Muscle of leg (tissue), 16 donors: ENCODE measurements at places on chromosomes 3 and 15. TPM values are rescaled to one million over a fixed set of nuclear protein-coding genes. Genes with fewer than 3 reads are reported as not detected.

The PLXNA1 gene
- total RNA-seq: 22.6 TPM

DNA sequence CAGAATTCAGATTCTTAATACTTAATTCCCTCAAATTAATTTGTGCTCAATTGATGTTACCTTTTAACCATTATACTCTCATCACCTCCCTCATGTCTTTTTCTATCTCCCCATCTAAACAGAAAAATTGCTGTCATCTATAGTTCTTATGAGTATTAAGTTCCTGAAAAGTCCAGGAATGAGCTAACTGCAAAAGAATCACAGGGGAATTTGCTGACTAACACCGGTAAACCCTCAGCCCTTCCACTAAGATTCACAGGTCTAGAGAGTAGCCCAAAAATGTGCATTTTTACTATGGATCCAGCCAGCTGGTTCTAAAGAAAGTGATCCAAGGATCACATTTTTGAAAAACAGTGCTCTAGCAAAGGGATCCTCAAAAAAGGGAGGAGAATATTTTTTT, 67.0 kb downstream of the SETD2 start:
- DNase-seq: no peak

DNA sequence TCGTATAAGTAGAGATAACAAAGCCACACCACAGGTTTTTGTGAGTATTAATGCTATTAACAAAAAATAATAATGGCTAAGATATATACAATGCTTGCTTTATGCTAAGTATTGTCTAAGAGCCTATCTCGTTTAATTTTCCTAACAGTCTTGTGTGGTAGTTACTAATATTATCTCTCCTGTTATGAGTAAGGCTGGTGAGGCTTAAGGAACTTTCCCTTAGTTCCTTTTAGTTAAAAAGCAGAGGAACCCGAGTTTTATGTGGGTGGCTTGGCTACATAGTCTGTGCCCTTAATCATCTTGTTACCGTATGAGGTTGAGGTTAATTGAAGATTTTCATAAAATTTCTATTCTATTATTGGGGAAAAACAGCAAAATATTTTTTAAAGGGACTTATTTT, 218.4 kb downstream of the SOX2 start:
- no peak for DNase-seq

The MME gene
- 16.1 TPM for total RNA-seq

DNA sequence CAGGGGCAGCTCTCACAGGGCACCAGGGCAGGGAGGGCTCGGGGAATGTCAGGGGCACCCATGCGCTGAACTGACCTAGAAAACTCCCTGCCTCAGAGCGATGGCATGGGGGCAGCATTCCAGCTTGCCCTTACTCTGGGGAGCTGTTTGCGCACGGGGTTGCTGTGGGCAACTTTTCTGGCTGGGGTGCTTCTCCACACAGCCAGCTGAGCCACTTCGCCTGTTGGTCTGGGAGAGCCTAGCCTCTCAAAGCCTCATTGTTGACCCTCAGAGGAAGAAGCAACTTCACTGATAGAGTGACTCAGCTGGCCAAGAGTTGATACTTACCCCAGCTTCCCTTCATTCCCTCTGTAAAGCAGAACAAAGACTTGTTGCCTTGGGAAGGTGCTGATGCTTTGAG, 42.6 kb upstream of the MRPS22 start:
- DNase-seq: no peak
